ENCODE measurements at places on chromosomes 3 and 15.

- no peak for DNase-seq
Observed at GRCh38 chr15:90315278-90315982, 36.7 kb upstream of the ZNF774 start.

DNA sequence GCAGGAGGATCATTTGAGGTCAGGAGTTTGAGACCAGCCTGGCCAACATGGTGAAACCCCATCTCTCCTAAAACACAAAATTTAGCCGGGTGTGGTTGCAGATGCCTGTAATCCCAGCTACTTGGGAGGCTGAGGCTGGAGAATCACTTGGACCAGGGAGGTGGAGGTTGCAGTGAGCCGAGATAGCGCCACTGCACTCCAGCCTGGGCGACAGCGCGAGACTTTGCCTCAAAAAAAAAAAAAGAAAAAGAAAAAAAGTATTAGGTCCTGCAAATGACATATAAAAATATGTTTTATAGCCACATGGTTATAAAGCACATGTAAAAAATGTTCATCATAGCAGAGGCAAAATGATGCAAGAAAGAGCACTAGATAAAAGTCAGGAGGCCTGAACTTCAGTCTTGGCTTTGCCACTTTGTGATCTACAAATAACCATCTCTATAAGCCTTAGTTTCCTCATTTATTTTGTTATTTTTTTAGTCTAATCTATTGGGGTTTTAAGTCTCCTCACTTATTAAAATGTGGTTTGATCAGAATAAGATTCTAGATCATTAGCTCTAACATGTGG is 4.9 kb downstream of the SLC12A6 start:
- DNase-seq = no peak

GRCh38 chr3:9935966-9936510 is 2.4 kb downstream of the CRELD1 start:
- no peak for DNase-seq

- DNase-seq = no peak
Observed at GRCh38 chr3:22228705-22229104, 477.7 kb upstream of the ZNF385D start.

DNA sequence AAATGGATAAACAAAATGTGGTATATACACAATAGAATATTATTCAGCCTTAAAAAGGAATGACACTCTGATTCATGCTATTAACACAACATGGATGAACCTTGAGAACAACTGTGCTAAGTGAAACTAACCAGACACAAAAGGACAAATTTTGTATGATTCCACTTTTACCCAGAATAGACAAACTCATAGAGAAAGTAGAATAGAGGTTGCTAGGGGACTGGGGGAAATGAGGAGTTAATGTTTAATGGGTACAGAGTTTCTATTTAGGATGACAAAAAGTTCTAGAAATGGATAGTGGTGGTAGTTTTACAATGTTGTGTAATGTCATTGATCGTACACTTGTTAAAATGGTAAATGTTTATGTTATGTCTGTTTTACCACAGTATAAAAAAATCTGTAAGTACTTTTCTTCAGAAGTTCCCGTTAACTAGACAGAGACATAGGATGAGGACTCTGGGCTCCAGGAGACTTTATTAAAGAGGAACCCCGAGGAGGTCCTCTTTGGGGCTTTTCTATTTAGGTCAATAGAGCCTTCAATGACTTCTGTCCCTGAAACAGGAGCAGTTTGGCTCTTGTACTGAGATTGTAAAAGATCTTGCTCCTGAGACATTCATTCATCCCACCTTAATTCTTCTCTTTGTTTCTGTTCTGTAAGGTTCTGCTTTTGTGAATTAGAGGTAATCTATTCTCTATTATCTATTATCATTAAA is 24.5 kb downstream of the ABHD6 start:
- DNase-seq = no peak

DNA sequence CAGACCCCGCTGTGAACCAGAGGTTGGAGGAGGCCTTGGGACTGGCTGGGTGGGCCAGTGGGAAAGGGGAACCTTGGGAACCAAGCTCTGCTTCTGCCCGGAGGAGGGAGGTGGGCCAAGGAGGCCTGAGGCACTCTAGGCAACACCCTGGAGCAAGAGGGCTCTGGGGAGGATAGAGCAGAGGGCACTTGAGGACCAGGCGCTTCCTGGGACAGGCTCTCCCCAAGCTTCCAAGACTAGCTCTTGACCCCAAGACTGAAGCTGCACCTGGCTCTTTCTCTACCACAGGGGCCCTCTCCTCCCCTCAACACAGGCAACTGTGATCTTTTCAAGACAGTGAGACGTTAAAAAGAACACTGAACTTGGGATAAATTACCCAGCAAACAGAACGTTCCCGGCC is 20.3 kb downstream of the TKT start:
- no peak for DNase-seq

- DNase-seq = peak; percentile 12
Observed at GRCh38 chr3:117193390-117193789, 483.8 kb downstream of the TUSC7 start.

- DNase-seq = no peak
Observed at GRCh38 chr15:78129751-78130287, 1.4 kb downstream of the CIB2 start.

DNA sequence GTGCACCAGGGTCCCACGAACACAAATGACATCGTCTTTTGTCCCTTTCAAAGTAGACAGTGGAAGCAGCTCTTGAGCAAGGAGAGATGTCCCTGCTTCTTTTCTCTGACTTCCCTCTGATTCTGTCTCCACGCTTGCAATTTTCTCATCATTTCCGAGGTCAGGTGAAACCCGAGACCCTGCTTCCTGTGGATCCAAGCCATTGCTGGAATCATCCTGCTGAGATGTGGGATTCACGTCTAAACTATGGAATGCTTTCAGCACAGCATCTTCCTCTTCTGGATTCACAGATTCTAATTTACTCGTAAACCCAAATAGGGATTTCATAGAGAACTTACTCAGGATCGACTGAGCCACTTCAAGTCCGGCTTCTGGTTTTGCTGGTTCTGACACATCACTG is 127.1 kb downstream of the FMN1 start:
- no peak for DNase-seq

GRCh38 chr15:79475306-79475705 is 43.2 kb downstream of the MINAR1 start:
- DNase-seq = no peak

GRCh38 chr3:141249041-141249440 is 17.4 kb downstream of the PXYLP1 start:
- DNase-seq = no peak

GRCh38 chr3:132417695-132418411 is 551 bp downstream of the DNAJC13 start:
- DNase-seq = peak; percentile 82

DNA sequence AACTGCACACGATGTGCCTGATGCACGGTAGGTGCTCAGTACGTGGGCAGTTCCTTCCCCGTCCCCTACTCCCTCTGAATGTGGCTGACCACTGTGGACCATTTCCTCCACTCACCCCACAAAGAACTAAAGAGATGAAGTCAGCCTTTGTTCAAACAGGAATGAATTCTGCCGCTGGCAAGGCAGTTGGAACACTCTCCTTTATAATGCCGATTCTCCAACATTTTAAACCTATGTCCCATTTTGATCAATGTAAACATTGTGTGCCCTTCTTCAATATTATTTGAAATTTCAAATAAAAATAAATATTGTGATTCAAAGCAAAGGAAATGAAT is 57.5 kb upstream of the MEF2A start:
- no peak for DNase-seq

All from T47D (cell line).